Activated T-cell treated with anti-CD3 and anti-CD28 coated beads, Interleukin-2, amount 50 U/mL, for 72 hours (primary cell): ENCODE measurements at places on chromosomes 5 and 9. TPM values are rescaled to one million over a fixed set of nuclear protein-coding genes. Genes with fewer than 3 reads are reported as not detected.

DNA sequence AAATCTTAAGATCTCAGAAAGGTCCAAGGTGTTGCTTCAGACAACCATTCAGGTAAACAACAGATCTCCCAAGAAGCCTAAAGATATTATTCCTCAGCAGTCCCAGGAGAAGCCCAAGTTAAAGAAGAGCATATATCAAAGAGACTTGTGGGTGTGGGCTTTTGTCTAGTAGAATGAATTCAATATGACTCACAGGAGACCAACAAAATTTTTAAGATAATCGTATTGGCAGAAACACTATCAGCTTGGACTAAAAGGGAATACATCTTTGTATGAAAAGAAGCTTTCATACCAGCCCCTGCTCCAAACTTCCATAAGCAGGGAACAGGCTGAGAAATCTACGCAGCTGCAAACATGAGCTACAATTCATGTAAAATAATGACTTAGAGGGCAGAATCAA, 10.2 kb downstream of the CTNNAL1 start:
- no peak overlapping the region for H3K27ac ChIP-seq
- H3K4me3 ChIP-seq: no peak overlapping the region
- H3K36me3 ChIP-seq: peaks cover 4% of the 10 kb centered on the region

- H3K36me3 ChIP-seq: no peaks in the 10 kb centered on the region
- H3K27ac ChIP-seq: no peak overlapping the region
- peaks cover 39% of the 10 kb centered on the region for H3K27me3 ChIP-seq
- no peak for DNase-seq
- H3K4me3 ChIP-seq: no peak overlapping the region
- H3K4me1 ChIP-seq: peaks cover 40% of the 10 kb centered on the region
These were observed 7.1 kb downstream of the GLIS3 start for GRCh38 chr9:4292781-4293180.

DNA sequence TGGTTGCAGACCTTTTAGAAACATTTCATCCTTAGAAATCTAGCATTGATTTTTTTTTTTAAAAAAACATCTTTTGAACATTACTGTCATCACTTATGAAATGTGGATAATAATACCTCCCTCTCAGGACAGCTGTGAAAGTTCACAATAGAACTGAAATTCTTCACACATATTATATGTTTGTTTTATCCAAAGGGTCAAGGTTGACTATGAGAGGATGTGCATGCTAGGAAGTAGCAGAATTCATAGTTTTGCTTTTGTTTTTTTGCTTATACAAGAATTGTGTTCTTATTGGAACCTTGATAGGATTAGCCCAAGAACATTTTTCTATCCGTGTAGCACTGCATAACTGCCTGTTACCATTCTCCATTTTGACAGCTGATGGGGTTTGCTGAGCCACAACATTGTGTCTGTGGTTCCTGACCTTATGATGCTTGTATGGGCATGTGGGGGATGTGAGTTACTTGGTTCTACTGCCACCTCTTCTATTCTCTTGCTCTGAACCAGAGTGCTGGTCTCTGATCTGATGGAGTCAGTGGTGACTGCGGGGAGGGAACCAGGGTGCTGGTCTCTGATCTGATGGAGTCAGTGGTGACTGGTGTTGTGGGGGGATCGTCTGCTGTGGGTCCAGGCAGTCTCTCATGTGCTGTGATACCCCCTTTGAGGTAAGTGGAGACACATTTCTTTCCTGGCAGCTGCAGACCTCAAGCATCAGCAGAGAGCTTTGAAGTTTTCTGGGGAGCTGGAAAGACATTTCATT, 27.1 kb upstream of the ACTBL2 start:
- peaks cover 11% of the 10 kb centered on the region for H3K4me1 ChIP-seq
- H3K27me3 ChIP-seq: peaks cover 17% of the 10 kb centered on the region
- no peak overlapping the region for H3K27ac ChIP-seq
- no peak overlapping the region for H3K4me3 ChIP-seq
- no peak for DNase-seq

- H3K4me3 ChIP-seq: no peak overlapping the region
- H3K4me1 ChIP-seq: no peaks in the 10 kb centered on the region
- no peak overlapping the region for H3K27ac ChIP-seq
- no peaks in the 10 kb centered on the region for H3K27me3 ChIP-seq
These were observed 242.2 kb downstream of the SMARCA2 start for GRCh38 chr9:2257248-2257929.

The KLHL3 gene
- total RNA-seq: 8.3 TPM

The SIT1 gene
- total RNA-seq: 61.4 TPM

DNA sequence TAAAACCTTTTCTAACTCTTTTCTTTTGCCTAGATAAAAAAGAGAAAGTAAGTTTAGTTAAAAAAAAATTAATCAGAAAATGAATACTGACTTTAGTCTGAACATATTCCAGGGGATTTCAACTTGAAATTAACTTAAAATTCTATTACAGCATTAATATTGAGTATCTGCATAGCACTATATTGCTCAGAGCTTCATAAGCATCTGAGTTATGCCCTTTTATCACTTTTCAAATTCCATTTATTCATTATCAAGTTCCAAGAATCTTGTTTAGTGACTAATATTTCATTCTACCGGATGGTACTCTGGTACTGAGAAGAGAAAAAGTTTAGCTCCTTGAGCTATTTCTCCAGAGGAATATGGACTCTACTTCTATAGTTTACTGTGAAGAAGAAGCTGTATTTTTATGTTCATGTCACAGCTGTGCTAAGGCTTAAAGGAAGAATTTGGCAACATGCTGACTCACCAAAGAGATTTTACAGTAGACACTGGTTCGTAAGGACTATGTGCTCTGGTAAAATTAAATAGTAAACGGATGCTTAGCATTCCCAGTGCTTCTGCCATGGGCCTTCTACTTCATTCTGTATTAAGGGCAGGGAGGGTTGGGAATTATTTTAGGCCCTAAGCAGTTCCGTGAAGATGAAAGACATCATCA, 285.2 kb upstream of the SEMA6A start:
- H3K36me3 ChIP-seq: no peaks in the 10 kb centered on the region
- no peak for DNase-seq
- H3K4me1 ChIP-seq: no peaks in the 10 kb centered on the region
- no peak overlapping the region for H3K4me3 ChIP-seq
- no peak overlapping the region for H3K27ac ChIP-seq

DNA sequence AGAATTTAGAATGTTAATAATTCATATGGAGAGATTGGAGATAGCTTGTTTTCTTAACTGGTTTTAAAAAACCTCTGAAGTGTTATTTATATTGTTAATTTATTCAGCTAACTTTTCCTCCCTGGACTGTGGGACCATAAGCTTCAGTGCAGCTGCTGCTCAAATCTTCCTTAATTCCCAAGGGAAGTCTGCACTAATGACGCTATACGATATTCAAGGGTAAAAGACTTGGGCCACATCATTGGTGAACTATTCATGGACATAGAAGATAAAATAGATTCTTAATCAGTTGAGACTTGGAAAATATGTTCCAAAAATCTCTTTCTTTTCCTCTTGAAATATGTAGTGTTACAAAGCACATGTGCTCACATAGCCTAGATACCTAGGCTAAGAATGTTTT, 31.1 kb upstream of the GAS1 start:
- no peaks in the 10 kb centered on the region for H3K4me1 ChIP-seq
- H3K36me3 ChIP-seq: no peaks in the 10 kb centered on the region
- H3K27ac ChIP-seq: no peak overlapping the region
- H3K27me3 ChIP-seq: peaks cover 41% of the 10 kb centered on the region

The FABP6 gene
- not detected for total RNA-seq

- H3K4me3 ChIP-seq: no peak overlapping the region
- H3K36me3 ChIP-seq: no peaks in the 10 kb centered on the region
- no peaks in the 10 kb centered on the region for H3K27me3 ChIP-seq
- DNase-seq: no peak
- no peak overlapping the region for H3K27ac ChIP-seq
These were observed 116.6 kb downstream of the FAM170A start for GRCh38 chr5:119745976-119746375.

The PCDHGA2 gene
- total RNA-seq: 0.07 TPM

- no peaks in the 10 kb centered on the region for H3K27me3 ChIP-seq
- H3K4me3 ChIP-seq: no peak overlapping the region
- no peaks in the 10 kb centered on the region for H3K36me3 ChIP-seq
- no peak for DNase-seq
These were observed 101.2 kb downstream of the DNAH5 start for GRCh38 chr5:13843175-13843846.

- no peak overlapping the region for H3K27ac ChIP-seq
- no peak for DNase-seq
- H3K4me3 ChIP-seq: no peak overlapping the region
- H3K36me3 ChIP-seq: peaks cover 7% of the 10 kb centered on the region
- H3K27me3 ChIP-seq: no peaks in the 10 kb centered on the region
These were observed 1.8 kb downstream of the HACD4 start for GRCh38 chr9:21029661-21030060.

The PLEKHG4B gene
- not detected for total RNA-seq

- H3K4me3 ChIP-seq: no peak overlapping the region
- no peak for DNase-seq
- no peaks in the 10 kb centered on the region for H3K36me3 ChIP-seq
- no peak overlapping the region for H3K27ac ChIP-seq
- no peaks in the 10 kb centered on the region for H3K27me3 ChIP-seq
- peaks cover 8% of the 10 kb centered on the region for H3K4me1 ChIP-seq
These were observed 17.0 kb downstream of the OR13J1 start for GRCh38 chr9:35852876-35853865.

- no peaks in the 10 kb centered on the region for H3K36me3 ChIP-seq
- peaks cover 60% of the 10 kb centered on the region for H3K27me3 ChIP-seq
- DNase-seq: no peak
These were observed 4.0 kb upstream of the SLC2A8 start for GRCh38 chr9:127392976-127393375.

GRCh38 chr9:76534026-76534425, 75.0 kb downstream of the GCNT1 start:
- no peaks in the 10 kb centered on the region for H3K36me3 ChIP-seq
- peaks cover 16% of the 10 kb centered on the region for H3K4me1 ChIP-seq
- peaks cover 9% of the 10 kb centered on the region for H3K27me3 ChIP-seq

GRCh38 chr9:99516657-99517049, 294.6 kb downstream of the SEC61B start:
- H3K27me3 ChIP-seq: peaks cover 25% of the 10 kb centered on the region
- DNase-seq: peak; percentile 28
- no peak overlapping the region for H3K4me3 ChIP-seq
- peaks cover 7% of the 10 kb centered on the region for H3K4me1 ChIP-seq
- no peaks in the 10 kb centered on the region for H3K36me3 ChIP-seq

DNA sequence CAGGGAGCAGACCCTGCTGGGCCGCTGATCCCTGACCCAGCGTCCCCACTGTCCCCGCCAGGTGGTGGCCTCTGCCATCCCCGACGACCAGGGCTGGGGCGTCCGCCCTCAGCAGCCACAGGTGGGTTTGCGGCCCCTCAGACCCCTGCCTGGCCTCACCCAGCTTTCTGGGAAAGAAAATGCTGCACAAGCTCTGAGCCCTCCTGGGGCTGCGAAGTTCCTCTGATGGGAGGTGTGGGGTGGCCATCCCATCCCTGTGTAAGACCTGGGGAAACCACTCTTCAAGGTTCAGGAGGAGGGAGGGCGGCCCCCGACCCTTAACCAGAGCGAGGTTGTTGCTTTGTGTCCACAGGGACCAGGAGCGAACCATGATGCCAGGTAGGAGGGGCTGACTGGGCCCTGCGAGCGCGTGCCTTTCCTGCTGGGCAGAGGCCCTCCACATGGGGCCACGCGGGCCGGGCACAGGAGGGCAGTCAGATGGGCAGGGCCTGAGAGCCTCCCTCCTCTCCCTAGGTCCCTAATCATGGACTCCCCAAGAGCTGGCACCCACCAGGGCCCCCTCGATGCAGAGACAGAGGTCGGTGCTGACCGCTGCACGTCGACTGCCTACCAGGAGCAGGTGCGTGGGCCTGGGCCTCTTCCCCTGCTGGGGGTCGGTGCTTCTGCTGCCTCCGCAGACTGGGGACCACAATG, 7.7 kb downstream of the NOXA1 start:
- no peaks in the 10 kb centered on the region for H3K4me1 ChIP-seq
- no peak overlapping the region for H3K27ac ChIP-seq
- DNase-seq: no peak

DNA sequence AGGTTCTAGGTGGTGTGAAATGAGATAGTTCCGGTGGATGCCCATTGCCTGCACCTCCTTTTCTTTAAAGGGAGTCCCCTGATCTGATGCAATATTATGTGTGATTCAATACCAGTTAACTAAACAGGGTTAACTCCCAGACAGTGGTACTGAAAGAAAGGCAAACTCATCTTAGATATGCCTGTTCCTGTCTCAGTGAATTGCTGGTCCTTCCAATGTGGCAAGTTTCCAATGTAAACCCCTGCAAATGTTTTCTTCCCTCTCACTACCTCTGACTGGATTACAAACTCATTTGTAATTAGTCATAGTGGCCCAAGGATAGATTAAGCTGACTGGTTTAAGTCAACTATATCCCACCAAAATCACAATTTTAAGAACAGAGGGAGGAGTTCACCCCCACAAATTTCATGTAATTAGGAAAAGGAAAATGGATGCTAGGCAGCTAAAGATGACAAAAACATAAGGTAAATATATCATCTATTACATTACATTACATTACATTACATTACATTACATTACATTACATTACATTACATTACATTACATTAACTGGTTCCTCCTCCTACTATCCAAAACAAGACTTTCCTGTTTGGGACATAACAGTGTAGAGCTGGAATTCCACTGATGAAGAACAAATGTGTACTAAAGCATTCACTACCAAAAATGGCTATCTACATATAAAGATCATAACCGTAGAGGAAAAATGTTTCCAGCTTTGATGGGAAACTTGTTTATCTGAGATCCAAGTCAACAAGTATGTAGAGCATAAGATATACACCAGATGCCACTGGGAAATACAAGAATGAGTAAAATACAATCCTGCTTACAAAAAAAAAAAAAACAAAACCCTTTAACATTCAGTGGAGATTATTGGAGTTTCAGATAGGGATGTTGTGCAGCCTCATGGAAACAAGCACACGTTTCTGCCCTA, 121.5 kb upstream of the SNX2 start:
- no peak for DNase-seq
- no peaks in the 10 kb centered on the region for H3K36me3 ChIP-seq
- H3K27me3 ChIP-seq: no peaks in the 10 kb centered on the region
- H3K4me3 ChIP-seq: no peak overlapping the region
- H3K27ac ChIP-seq: no peak overlapping the region
- H3K4me1 ChIP-seq: no peaks in the 10 kb centered on the region

GRCh38 chr5:14359069-14360043, 216.2 kb downstream of the TRIO start:
- no peak overlapping the region for H3K4me3 ChIP-seq
- no peaks in the 10 kb centered on the region for H3K27me3 ChIP-seq
- H3K4me1 ChIP-seq: peaks cover 5% of the 10 kb centered on the region
- DNase-seq: no peak
- H3K36me3 ChIP-seq: no peaks in the 10 kb centered on the region

GRCh38 chr5:40603378-40603777, 76.3 kb upstream of the PTGER4 start:
- peak overlapping the region; percentile 36 for H3K27ac ChIP-seq
- no peaks in the 10 kb centered on the region for H3K27me3 ChIP-seq
- no peak for DNase-seq
- no peak overlapping the region for H3K4me3 ChIP-seq

The CSF2 gene
- 31.1 TPM for total RNA-seq

- no peaks in the 10 kb centered on the region for H3K27me3 ChIP-seq
- H3K4me1 ChIP-seq: no peaks in the 10 kb centered on the region
- DNase-seq: peak; percentile 52
- H3K27ac ChIP-seq: no peak overlapping the region
- no peaks in the 10 kb centered on the region for H3K36me3 ChIP-seq
These were observed 40.3 kb upstream of the NAA35 start for GRCh38 chr9:85900504-85901201.

- peaks cover 5% of the 10 kb centered on the region for H3K4me1 ChIP-seq
- H3K36me3 ChIP-seq: no peaks in the 10 kb centered on the region
- H3K4me3 ChIP-seq: no peak overlapping the region
These were observed 34.5 kb upstream of the SLC46A2 start for GRCh38 chr9:112925058-112925641.

GRCh38 chr5:157864067-157864466, 5.1 kb upstream of the CLINT1 start:
- no peak for DNase-seq
- peaks cover 47% of the 10 kb centered on the region for H3K4me1 ChIP-seq
- H3K36me3 ChIP-seq: no peaks in the 10 kb centered on the region
- no peaks in the 10 kb centered on the region for H3K27me3 ChIP-seq

The HTR1A gene
- not detected for total RNA-seq
